ENCODE measurements at places on chromosomes 6 and 20. TPM values are rescaled to one million over a fixed set of nuclear protein-coding genes. Genes with fewer than 3 reads are reported as not detected.

- no peak for DNase-seq
Observed at GRCh38 chr20:59314997-59315396, 14.6 kb downstream of the EDN3 start.

- no peak for DNase-seq
Observed at GRCh38 chr20:710780-711450, 35.3 kb upstream of the SCRT2 start.

- DNase-seq = peak; percentile 91
Observed at GRCh38 chr6:46491201-46491627, at the start of gene RCAN2. RCAN2 (minus strand) TSS chr6:46491449.

GRCh38 chr6:81480139-81480538, 272.3 kb downstream of the TENT5A start:
- DNase-seq = no peak

METTL24 gene
- 0.61 TPM for total RNA-seq
